ENCODE measurements at places on chromosomes 3 and 15.

DNA sequence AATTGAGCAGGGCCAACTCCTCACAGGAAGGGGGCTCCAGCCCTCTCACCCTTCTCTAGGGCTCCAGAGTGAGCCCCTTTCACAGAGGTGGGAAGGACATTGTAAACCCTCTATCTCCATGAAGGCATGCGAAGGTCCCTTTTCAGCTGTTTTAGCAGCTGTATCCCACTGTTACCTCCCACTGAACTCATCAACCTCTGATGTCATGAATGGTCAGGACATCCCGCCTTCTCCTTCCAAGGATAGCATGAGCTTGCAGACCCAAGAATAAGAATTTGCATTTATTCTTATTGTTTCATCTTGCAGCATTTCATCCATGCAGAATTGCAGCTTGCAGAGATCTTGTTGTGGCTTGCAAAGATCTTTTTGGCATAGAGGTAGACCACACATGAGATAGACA is 24.3 kb upstream of the FGD5 start:
- DNase-seq, result no peak

DNA sequence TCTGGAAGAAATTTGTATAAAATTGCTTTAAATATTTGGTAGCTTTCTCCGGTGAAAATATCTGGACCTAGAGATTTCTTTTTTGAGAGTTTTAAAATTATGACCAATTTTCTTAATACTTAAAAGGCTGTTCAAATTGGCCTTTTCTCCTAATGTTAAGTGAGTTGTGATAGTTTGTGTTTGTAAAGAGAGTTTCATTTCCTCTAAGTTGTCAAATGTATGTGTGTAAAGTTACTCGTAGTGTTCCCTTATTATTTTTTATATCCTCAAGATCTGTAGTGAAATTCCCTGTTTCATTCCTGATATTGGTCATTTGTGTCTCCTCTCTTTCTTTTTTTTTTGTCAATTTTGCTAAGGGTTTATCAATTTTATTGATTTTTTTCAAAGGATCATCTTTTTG is 92.6 kb upstream of the CTNNB1 start:
- no peak for DNase-seq

DNA sequence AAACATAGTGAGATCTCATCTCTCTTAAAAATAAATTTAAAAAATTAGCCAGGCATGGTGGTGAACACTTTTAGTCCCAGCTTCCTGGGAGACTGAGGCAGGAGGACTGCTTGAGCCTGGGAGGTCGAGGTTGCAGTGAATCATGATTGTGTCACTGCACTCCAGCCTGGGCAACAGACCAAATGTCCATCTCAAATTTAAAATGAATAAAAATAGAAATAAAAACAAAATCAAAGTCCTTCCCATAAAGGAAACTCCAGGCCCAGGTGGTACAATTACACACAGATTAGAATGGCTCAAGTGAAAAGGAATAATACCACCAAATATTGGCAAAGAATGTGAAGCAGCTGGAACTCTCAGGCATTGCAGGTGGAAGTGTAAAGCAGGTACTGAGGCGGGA is 19.3 kb upstream of the ATP10A start:
- no peak for DNase-seq

GRCh38 chr3:10599444-10599843 is 94.1 kb upstream of the ATP2B2 start:
- no peak for DNase-seq

- no peak for DNase-seq
These were observed 111.5 kb downstream of the NTRK3 start for GRCh38 chr15:88144921-88145653.

DNA sequence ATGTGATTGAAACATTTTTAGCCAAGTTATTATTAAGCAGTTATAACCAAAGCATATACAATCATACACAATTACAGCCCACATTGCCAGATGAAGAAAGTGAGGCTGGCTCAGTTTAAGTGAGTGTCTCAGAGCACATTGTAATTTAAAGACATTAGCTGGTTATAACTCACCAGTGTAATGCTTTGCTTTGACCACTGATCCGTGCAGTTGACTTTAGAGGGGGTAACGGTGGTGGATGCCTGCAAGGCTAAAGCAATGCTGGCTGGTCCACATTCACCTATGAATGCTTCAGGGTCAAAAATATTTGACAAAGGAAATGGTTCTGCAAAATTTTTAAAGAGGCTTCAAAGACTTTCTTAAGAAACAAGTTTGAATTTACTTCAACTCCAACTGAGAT is 1.2 kb downstream of the C3orf85 start:
- DNase-seq, result no peak

DNA sequence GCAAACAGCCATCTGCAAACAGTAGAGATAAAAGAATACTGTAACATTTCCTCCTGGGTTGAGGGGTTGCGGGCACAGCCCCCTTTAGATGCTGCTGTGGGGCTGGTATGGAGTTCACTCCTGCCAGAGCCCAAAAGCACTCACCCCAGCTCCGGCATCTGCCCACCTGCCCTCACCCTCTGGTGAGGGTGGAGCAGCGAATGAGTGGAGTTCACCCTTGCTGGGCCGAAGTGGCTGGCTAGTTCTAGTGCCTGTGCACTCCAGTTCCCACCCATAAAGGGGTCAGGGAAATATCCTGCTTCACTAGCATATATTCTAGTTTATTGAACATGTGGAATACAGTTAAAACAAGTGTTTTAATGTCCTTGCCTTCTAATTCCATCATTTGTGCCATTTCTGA is 209.7 kb upstream of the SGO1 start:
- DNase-seq, result no peak

GRCh38 chr15:31964586-31965307 is 65.6 kb upstream of the CHRNA7 start:
- DNase-seq, result no peak

GRCh38 chr3:12875857-12876836 is 34.8 kb upstream of the RPL32 start:
- DNase-seq, result peak; percentile 44

- DNase-seq, result no peak
These were observed 66.2 kb downstream of the TAFA4 start for GRCh38 chr3:68866157-68866556.

DNA sequence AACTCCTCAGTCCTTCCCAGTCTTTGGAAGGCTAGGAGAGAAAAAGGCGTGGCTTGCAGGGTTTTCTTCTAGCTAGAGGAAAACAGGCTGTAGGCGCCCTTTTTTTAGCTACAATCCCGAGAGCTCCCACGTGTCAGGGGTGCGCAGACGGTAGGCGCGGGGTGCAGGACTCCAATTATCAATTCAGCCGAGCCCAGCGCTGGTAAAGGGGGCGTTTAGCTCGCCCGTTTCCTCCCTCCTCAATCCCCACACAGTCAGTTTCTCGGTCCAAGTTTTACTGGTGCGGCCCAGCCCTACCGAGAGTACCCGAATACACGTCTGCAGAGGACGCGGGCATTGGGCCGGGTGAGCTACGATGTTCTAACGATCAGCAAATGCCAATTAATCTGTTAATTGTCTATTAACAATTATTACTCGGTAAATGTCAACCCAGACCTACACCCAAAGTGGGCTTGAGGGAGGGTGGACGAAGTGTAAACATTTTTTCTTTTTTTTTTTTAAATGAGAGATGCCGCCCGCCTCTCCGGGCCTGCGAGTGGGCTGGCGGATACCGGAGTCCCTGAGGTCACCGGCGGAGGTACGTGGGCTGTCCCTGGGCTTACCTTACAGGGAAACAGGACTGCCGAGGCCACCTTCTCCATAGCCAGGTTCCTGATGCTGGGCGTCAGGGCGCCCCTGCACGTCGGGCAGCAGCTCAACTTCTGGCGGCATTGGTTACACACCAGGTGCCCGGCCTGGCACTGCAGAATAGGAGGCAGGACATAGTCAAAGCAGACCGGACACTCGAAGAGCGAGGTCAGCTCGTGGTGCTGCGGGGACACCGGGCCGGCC is 923 bp downstream of the SIAH2 start:
- DNase-seq, result no peak

DNA sequence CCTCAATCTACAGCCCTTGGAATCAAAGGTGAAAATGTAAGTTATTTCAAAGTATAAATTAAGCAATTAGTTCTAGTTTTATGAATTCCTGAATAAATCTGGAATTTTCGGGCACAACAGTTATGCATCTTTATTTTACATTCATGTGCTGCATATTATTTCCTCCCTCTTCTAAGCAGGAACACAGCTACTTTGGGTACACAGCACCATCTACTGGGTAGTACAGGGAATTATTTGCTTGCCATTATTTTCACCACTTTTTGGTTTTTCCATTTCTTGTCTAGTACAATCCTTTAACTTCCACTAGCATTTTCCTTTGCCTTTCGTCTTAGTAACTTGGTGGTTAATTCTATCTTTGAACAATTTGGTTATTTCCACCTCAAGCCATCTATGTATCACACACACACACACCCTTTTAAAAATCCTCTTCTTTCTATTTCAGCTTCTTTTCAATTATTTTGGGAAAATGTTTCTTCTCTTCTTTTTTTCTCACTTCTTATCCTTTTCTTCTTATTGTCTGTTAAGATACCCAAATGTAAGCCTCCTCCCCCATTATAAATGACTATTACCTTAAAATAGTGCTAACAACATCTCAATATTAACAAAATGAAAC is 451.0 kb downstream of the MFSD1 start:
- no peak for DNase-seq

GRCh38 chr3:174285242-174285864 is 573.8 kb upstream of the NAALADL2 start:
- no peak for DNase-seq

DNA sequence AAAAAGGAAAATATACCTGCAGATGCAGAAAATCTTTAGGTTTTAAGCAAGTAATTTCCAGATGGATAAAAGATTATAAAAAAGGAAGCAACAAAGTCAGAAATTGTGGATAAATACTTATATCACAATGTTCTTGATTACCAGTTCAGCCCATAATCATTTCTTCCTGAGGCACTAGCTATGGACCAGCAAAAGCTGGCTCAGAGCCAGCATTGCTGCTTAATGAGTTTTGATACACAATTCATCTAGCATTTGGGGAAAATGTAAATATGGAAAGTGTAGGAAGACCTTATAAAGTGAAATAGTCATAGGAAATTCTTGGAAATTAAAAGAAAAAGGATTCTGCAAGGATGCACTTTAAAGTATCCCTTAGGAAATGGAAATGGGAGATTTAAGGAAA is 168.3 kb upstream of the GBE1 start:
- no peak for DNase-seq

DNA sequence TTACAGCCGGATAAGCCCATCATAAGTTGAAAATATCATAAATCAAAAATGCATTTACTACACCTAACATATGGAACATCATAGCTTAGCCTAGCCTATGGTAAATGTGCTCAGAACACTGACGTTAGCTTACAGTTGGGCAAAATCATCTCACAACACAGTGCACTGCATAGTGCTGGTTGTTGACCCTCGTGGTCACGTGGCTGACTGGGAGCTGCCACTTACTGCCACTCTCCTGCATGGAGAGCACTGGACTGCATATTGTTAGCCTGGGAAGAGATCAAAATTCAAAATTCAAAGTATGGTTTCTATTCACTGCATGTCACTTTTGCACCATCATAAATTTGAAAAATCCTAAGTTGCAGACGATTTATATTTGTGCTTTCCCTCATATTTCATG is 94.0 kb upstream of the CACNA2D3 start:
- DNase-seq, result no peak

- no peak for DNase-seq
These were observed 429.5 kb downstream of the NAALADL2 start for GRCh38 chr3:175288621-175289020.

GRCh38 chr15:63246691-63247469 is 30.5 kb upstream of the APH1B start:
- DNase-seq, result no peak

GRCh38 chr3:100125161-100125938 is 11.0 kb upstream of the FILIP1L start:
- no peak for DNase-seq

- peak; percentile 62 for DNase-seq
These were observed 224.0 kb downstream of the SLCO3A1 start for GRCh38 chr15:92077353-92078085.

- no peak for DNase-seq
These were observed 382.8 kb upstream of the CFAP20DC start for GRCh38 chr3:59432665-59433064.
